Kidney (tissue), 22 donors: ENCODE measurements at places on chromosomes 5 and 9. TPM values are rescaled to one million over a fixed set of nuclear protein-coding genes. Genes with fewer than 3 reads are reported as not detected.

DNA sequence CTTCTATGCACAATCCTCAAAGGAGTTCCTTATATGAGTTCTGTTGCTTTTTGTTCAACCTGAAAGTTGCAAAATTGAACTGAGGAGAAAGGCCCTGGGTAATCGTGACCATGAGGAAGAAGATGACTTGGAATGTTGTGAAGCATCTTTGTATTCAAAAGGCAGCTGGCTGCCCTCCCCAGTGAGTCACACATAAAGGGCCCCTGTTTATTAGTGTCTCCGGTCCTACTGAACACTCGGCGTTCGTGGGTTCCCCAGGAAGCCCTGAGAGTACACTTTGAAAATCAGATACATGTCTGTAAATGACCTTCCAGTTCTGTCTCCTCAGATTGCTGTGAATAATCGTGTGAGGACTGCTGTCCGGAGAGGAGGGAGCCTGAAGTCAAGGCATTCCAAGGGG is 73.6 kb downstream of the C9orf153 start:
- DNase-seq = no peak
- H3K4me3 ChIP-seq = no peak overlapping the region

The TRIM7 gene
- 6.3 TPM for total RNA-seq

DNA sequence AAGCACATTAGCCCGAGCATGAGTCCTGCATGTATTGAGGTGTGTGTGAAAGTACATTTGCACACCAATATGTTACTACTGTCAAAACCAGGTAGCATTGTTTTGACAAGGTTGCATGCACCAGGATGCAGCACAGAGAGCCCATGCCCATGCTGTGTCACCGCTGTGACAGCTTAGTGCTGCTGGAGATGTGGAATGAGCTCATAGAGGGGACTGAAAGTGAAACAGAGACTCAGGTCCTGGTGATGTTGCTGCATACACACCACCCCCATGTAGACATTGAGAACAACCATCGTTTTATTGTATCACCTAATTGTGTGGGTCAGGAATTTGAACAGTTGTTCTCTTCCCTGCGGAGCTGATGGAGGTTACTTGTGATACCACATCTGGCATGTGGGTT is 53.0 kb downstream of the GADD45G start:
- peaks cover 27% of the 10 kb centered on the region for H3K4me1 ChIP-seq
- DNase-seq = no peak
- no peak overlapping the region for H3K4me3 ChIP-seq
- H3K36me3 ChIP-seq = no peaks in the 10 kb centered on the region
- H3K27ac ChIP-seq = no peak overlapping the region

The SCGB3A2 gene
- not detected for total RNA-seq

GRCh38 chr5:21581508-21581907 is 1271.6 kb downstream of the CDH12 start:
- H3K4me3 ChIP-seq = no peak overlapping the region
- H3K36me3 ChIP-seq = no peaks in the 10 kb centered on the region
- H3K4me1 ChIP-seq = no peaks in the 10 kb centered on the region
- no peaks in the 10 kb centered on the region for H3K27me3 ChIP-seq

- DNase-seq = no peak
- no peak overlapping the region for H3K4me3 ChIP-seq
- H3K36me3 ChIP-seq = no peaks in the 10 kb centered on the region
These were observed 83.4 kb downstream of the ACTL7B start for GRCh38 chr9:108772301-108772894.

The IL13 gene
- total RNA-seq = not detected

GRCh38 chr5:81140441-81140840 is 92.7 kb upstream of the CKMT2 start:
- no peaks in the 10 kb centered on the region for H3K4me1 ChIP-seq
- H3K4me3 ChIP-seq = no peak overlapping the region
- no peak overlapping the region for H3K27ac ChIP-seq
- H3K36me3 ChIP-seq = no peaks in the 10 kb centered on the region

GRCh38 chr9:24500761-24501160 is 44.9 kb downstream of the IZUMO3 start:
- no peaks in the 10 kb centered on the region for H3K4me1 ChIP-seq
- H3K4me3 ChIP-seq = no peak overlapping the region
- no peak for DNase-seq

DNA sequence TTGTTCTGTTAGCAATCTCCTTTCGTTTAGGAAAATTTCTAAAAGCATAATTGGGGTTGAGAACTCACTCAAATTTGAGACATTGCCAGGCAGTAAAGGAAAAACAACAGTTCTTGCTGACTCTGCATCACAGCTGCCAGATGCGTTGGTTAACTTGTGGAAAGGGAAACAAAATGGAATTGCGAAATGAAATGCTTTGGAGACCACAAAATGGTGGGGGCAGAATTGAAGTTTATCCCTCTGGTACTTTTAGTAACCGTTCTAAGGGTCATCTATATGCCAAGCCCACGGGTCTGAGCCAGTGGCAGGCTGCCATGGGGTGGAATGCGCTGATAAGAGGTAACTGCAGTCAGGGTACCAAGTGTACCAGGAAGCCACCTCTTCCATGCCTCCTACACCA is 28.6 kb upstream of the SELENOP start:
- DNase-seq = peak; percentile 63
- H3K4me1 ChIP-seq = no peaks in the 10 kb centered on the region
- no peak overlapping the region for H3K4me3 ChIP-seq
- H3K36me3 ChIP-seq = no peaks in the 10 kb centered on the region
- no peaks in the 10 kb centered on the region for H3K27me3 ChIP-seq
- peak overlapping the region; percentile 28 for H3K27ac ChIP-seq

GRCh38 chr5:11525020-11525419 is 379.2 kb downstream of the CTNND2 start:
- H3K4me1 ChIP-seq = no peaks in the 10 kb centered on the region
- H3K27me3 ChIP-seq = no peaks in the 10 kb centered on the region
- H3K27ac ChIP-seq = no peak overlapping the region
- H3K36me3 ChIP-seq = no peaks in the 10 kb centered on the region
- no peak for DNase-seq

DNA sequence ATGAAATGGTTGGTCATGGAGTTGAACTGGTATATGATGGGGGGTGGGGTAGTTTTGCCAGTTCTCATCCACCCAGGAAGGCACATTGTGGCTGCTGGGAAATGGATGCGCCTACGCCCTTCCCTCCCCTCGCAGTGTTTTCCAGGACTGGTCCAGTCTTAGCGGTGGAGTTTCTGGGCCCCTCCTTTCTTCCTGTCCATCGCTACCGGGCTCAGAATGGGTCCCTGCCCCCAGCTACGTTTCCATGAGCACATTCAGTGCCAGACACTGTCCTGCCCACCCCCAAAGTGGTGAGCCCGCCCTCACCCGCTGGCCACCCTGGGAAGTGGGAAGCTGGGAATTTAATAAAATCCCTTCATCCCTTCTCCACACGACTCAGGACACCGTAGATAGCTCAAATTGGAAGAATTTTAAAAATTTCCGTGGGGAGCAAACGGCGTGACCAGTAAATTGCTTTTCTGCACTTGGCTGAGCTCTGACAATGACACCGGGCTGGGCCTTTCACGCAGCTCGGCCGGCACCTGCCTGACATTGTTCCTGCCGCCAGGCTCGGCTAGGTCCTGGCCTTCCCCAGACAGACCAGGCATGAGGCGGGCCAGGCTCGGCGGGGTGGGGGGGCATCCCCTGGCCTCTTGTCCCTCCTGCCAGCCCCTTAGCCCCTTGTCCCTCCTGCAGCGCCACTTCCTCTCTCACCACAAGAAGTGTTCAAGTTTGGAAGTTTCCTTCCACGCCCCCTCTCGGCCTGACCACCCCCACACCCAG is 3.6 kb downstream of the FGF18 start:
- DNase-seq = peak; percentile 76
- H3K27ac ChIP-seq = no peak overlapping the region
- H3K36me3 ChIP-seq = no peaks in the 10 kb centered on the region
- peaks cover 17% of the 10 kb centered on the region for H3K4me1 ChIP-seq
- peaks cover 2% of the 10 kb centered on the region for H3K27me3 ChIP-seq

The FBP2 gene
- not detected for total RNA-seq

DNA sequence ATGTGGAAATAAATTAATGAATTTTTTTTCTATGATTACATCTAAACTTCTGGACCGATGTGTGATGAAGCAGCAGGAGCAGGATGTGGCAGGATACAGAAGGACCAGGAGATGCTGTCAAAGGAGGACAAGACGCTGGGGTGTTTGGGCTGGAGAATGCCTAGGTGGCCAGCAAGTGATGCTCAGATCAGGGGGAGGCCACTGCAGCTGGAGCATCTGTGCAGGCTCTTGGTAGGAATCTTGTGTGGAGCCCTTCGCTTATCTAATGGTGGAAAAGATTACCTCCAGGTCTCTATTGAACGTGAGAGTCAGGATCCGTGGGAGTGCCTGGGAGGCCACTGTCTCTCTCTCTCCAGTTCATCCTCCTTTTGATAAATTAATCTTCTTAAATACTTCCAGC is 79.8 kb downstream of the MRPL36 start:
- no peaks in the 10 kb centered on the region for H3K36me3 ChIP-seq
- H3K27ac ChIP-seq = no peak overlapping the region
- DNase-seq = no peak
- H3K27me3 ChIP-seq = no peaks in the 10 kb centered on the region
- no peak overlapping the region for H3K4me3 ChIP-seq

The LVRN gene
- total RNA-seq = not detected

- no peaks in the 10 kb centered on the region for H3K27me3 ChIP-seq
- no peak overlapping the region for H3K27ac ChIP-seq
- H3K4me3 ChIP-seq = no peak overlapping the region
- no peaks in the 10 kb centered on the region for H3K36me3 ChIP-seq
These were observed 175.6 kb downstream of the GABBR2 start for GRCh38 chr9:98533132-98533531.

The GDF9 gene
- 0.88 TPM for total RNA-seq

The CCNI2 gene
- total RNA-seq = 3.4 TPM

GRCh38 chr9:115046199-115046598 is 71.8 kb downstream of the TNC start:
- peak; percentile 16 for DNase-seq
- no peaks in the 10 kb centered on the region for H3K27me3 ChIP-seq
- H3K36me3 ChIP-seq = no peaks in the 10 kb centered on the region
- no peaks in the 10 kb centered on the region for H3K4me1 ChIP-seq

The NREP gene
- 20.9 TPM for total RNA-seq

The GPR151 gene
- total RNA-seq = not detected

DNA sequence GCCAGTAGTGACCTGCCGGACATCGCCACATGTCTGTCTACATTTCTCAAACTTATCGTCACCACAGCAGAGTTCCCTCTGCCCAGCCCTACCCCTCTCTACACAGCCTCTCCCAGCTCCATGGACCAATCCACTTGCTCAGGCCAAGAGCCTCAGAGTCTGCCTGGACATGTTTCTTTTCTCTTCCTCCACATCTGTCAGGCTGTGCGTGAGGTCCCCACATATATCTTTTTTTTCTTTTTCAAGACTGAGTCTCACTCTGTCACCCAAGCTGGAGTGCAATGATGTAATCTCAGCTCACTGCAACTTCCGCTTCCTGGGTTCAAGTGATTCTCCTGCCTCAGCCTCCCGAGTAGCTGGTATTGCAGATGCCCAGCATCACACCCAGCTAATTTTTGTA is 62.7 kb upstream of the GGTA1 start:
- no peak for DNase-seq
- H3K4me1 ChIP-seq = peaks cover 4% of the 10 kb centered on the region
- no peak overlapping the region for H3K4me3 ChIP-seq
